Hepatocyte (in vitro differentiated cells): ENCODE measurements at places on chromosomes 2 and 18. TPM values are rescaled to one million over a fixed set of nuclear protein-coding genes. Genes with fewer than 3 reads are reported as not detected.

Gene TUBB8B
- 0.16 TPM in 1 of 2 replicates, not detected in the other for total RNA-seq

Gene GALM
- 49.2 and 59.4 TPM in 2 replicates for total RNA-seq

Gene RND3
- 133 and 135 TPM in 2 replicates for total RNA-seq

Gene MALL
- 30.8 and 36.0 TPM in 2 replicates for total RNA-seq

Gene SOWAHC
- 26.2 and 26.5 TPM in 2 replicates for total RNA-seq

Gene MOCOS
- 7.9 and 8.6 TPM in 2 replicates for total RNA-seq

Gene IL37
- total RNA-seq = not detected in 2 replicates

Gene SERPINB5
- total RNA-seq = 0.23 and 0.28 TPM in 2 replicates

Gene PASK
- 3.0 and 8.8 TPM in 2 replicates for total RNA-seq

Gene ZNF513
- total RNA-seq = 16.0 and 20.6 TPM in 2 replicates
